ENCODE measurements at places on chromosomes 11 and 22. TPM values are rescaled to one million over a fixed set of nuclear protein-coding genes. Genes with fewer than 3 reads are reported as not detected.

Gene SCARF2
- 14.4 TPM for total RNA-seq

Gene BLID
- total RNA-seq: 7.1 TPM

Gene SCO2
- 5.5 TPM for total RNA-seq

Gene IFITM10
- 1.5 TPM for total RNA-seq

Gene KLHL35
- total RNA-seq: 1.3 TPM

Gene SLC43A1
- total RNA-seq: 25.5 TPM

Gene TNNI2
- not detected for total RNA-seq

Gene OR2D2
- total RNA-seq: not detected

Gene NRGN
- total RNA-seq: 2.4 TPM

Gene ASRGL1
- total RNA-seq: 19.1 TPM

Gene SLC5A4
- 1.3 TPM for total RNA-seq

Gene VWCE
- total RNA-seq: 2.5 TPM

Gene B4GALNT4
- 0.98 TPM for total RNA-seq

- DNase-seq: no peak
- peaks cover 27% of the 10 kb centered on the region for H3K27me3 ChIP-seq
- no peak overlapping the region for H3K4me3 ChIP-seq
These were observed 15.8 kb upstream of the DGKZ start for GRCh38 chr11:46331282-46331984.

GRCh38 chr11:110093407-110094297 is 460 bp downstream of the ZC3H12C start:
- peaks cover 25% of the 10 kb centered on the region for H3K4me1 ChIP-seq
- H3K27me3 ChIP-seq: no peaks in the 10 kb centered on the region
- peak; percentile 65 for DNase-seq
- H3K36me3 ChIP-seq: no peaks in the 10 kb centered on the region

DNA sequence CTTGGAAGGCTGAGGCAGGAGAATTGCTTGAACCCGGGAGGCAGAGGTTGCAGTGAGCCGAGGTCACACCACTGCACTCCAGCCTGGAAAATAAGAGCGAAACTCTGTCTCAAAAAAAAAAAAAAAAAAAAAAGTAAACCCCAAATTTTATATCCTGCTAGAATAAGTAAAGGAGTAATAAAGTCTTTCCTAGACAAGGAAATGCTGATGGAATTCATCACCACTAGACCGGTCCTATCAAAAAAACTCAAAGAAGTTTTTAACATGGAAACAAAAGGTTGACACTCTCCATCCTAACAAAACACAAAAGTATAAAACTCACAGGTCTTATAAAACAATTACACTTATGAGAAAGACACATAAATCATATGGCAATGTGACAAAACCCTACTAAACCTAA is 213.9 kb downstream of the SBF2 start:
- no peaks in the 10 kb centered on the region for H3K27me3 ChIP-seq
- no peak overlapping the region for H3K4me3 ChIP-seq
- H3K27ac ChIP-seq: no peak overlapping the region
- H3K4me1 ChIP-seq: peaks cover 6% of the 10 kb centered on the region

GRCh38 chr11:111575740-111576139 is 26.5 kb upstream of the SIK2 start:
- no peak for DNase-seq
- no peak overlapping the region for H3K4me3 ChIP-seq
- no peak overlapping the region for H3K27ac ChIP-seq
- H3K27me3 ChIP-seq: no peaks in the 10 kb centered on the region
- H3K36me3 ChIP-seq: no peaks in the 10 kb centered on the region
- H3K4me1 ChIP-seq: no peaks in the 10 kb centered on the region

DNA sequence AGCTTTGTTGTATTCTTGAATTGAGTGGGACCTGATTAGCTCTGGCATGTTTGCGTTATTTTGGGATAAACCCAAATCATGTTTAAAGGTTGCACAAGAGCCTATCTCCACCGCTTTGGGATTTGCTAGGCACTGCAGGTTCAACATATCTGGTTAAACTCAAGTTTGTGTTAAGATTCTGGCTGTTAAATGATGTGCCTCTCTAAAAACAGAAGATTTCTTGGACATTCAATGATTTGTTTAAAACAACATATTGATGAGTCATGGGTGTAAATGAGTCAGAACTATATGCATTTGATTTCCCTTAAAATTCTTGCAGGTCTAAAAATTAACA is 67.4 kb downstream of the AMOTL1 start:
- no peak overlapping the region for H3K4me3 ChIP-seq
- H3K4me1 ChIP-seq: peaks cover 36% of the 10 kb centered on the region
- peaks cover 2% of the 10 kb centered on the region for H3K36me3 ChIP-seq
- no peak for DNase-seq

DNA sequence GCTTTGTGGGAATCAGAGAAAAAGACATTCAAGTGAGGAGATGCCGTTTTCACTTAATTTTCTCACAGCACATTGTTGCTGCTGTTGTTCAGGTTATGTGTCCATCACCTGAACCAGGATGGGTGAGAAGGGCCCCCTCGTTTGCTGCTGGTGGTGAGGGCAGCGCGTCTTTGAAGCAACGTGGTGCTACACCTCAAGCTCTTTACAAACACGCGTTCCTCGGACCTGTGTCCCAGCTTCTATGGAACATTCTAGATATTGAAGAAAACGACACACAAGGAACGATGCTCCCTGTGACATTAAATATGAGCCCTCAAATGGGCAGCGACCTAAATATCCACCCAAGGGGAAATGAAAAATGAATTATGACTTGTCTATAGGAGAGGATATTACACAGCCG is 418.6 kb downstream of the MN1 start:
- H3K27me3 ChIP-seq: no peaks in the 10 kb centered on the region
- H3K4me1 ChIP-seq: peaks cover 8% of the 10 kb centered on the region
- H3K4me3 ChIP-seq: no peak overlapping the region
- no peak overlapping the region for H3K27ac ChIP-seq
- DNase-seq: no peak
- no peaks in the 10 kb centered on the region for H3K36me3 ChIP-seq

DNA sequence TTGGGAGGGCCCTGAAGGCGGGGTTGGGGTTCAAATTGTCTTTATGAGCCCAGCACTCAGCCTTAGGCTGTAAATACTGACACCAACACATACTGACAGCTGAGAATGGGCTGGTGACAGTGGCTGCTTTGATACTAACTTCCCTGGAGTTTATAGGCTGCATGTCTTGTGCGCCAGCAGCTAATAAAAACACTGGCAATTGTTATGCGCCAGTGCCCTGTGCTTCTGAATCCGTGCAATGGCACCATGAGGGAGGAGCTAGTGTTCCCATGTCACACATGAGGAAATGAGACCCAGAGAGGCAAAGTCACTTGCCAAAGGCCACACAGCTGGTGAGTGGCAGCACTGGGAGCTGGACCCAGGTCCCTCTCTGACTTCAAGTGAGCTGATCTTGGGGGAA is 23.8 kb downstream of the SHISAL1 start:
- H3K27me3 ChIP-seq: no peaks in the 10 kb centered on the region
- DNase-seq: no peak
- no peak overlapping the region for H3K27ac ChIP-seq
- no peaks in the 10 kb centered on the region for H3K36me3 ChIP-seq
- no peaks in the 10 kb centered on the region for H3K4me1 ChIP-seq

- H3K36me3 ChIP-seq: no peaks in the 10 kb centered on the region
- H3K27me3 ChIP-seq: no peaks in the 10 kb centered on the region
- peaks cover 72% of the 10 kb centered on the region for H3K4me1 ChIP-seq
- H3K4me3 ChIP-seq: no peak overlapping the region
- no peak overlapping the region for H3K27ac ChIP-seq
These were observed 18.2 kb downstream of the DAGLA start for GRCh38 chr11:61698173-61698948.

DNA sequence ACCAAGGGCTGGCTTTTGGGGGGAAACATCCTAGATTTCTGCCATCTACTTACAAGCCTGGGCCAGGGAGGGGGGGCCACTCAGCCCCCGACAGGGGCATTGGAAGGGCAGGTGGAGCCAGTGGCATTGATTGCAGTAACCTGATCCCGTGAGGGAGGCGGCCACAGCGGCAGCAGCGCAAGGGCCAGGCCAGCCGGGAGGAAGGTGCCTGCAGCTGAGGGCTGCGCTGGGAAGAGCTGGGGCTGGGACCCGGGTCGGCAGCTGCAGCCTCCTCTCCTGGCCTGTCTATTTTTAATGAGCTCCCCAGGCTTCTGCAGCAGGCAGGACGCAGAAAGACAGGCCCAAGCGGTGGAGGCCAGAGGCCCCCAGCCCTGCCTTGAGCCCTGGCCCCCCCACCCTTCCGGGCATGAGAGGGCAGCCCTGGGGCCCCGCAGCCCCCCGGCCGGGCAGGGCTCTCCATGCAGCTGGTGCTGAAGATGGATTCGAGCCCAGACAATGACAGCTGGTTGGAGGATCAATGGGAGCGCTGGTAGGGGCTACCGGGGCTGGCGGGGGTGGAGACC is 10.6 kb downstream of the FREY1 start:
- H3K4me1 ChIP-seq: peaks cover 17% of the 10 kb centered on the region
- H3K4me3 ChIP-seq: no peak overlapping the region
- no peak overlapping the region for H3K27ac ChIP-seq
- no peaks in the 10 kb centered on the region for H3K36me3 ChIP-seq
- no peaks in the 10 kb centered on the region for H3K27me3 ChIP-seq

- peak overlapping the region; percentile 23 for H3K4me3 ChIP-seq
- no peaks in the 10 kb centered on the region for H3K27me3 ChIP-seq
- H3K27ac ChIP-seq: peak overlapping the region; percentile 78
- peaks cover 12% of the 10 kb centered on the region for H3K36me3 ChIP-seq
- DNase-seq: no peak
These were observed 1.2 kb downstream of the VEGFB start for GRCh38 chr11:64235437-64236161.

GRCh38 chr11:57056735-57057134 is 68.0 kb downstream of the OR5AK2 start:
- no peak overlapping the region for H3K27ac ChIP-seq
- no peaks in the 10 kb centered on the region for H3K4me1 ChIP-seq
- no peak overlapping the region for H3K4me3 ChIP-seq
- H3K27me3 ChIP-seq: no peaks in the 10 kb centered on the region
- DNase-seq: no peak

DNA sequence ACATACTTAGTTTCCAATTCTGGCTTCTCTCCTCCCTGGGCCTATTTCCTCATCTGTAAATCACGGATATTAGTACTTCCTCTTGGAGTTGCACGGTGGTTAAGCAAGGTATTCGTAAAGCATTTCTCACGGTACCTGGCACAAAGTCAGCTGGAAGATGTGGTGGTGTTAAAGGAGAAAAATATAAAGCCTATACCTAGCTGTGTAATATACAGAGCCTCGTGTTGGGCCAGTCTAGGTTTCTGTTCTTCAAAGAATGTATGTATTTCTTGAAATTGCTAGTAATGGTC is 47.2 kb downstream of the DBX1 start:
- H3K27me3 ChIP-seq: no peaks in the 10 kb centered on the region
- peaks cover 23% of the 10 kb centered on the region for H3K36me3 ChIP-seq
- H3K4me3 ChIP-seq: no peak overlapping the region
- no peak for DNase-seq
- peak overlapping the region; percentile 91 for H3K27ac ChIP-seq

- H3K36me3 ChIP-seq: no peaks in the 10 kb centered on the region
- H3K4me1 ChIP-seq: peaks cover 61% of the 10 kb centered on the region
- DNase-seq: no peak
- no peaks in the 10 kb centered on the region for H3K27me3 ChIP-seq
- no peak overlapping the region for H3K4me3 ChIP-seq
These were observed 2.9 kb downstream of the PHLDB1 start for GRCh38 chr11:118610225-118610772.

DNA sequence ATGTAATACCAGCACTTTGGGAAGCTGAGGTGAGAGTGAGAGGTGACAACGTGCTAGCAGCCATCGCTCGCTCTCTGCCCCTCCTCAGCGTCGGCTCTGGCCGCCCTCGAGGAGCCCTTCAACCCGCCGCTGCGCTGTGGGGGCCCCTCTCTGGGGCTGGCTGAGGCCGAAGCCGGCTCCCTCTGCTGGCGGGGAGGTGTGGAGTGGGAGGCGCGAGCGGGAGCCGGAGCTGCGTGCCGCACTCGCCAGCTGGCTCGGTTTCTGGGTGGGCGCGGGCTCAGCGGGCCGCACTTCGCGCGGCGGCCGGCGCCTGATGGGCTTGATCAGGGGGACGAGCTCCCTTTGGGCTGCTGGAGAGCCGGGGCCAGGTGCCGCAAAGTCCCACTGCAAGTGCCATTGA is 98.9 kb upstream of the UBASH3B start:
- H3K27me3 ChIP-seq: no peaks in the 10 kb centered on the region
- no peaks in the 10 kb centered on the region for H3K36me3 ChIP-seq
- no peak overlapping the region for H3K4me3 ChIP-seq
- no peak overlapping the region for H3K27ac ChIP-seq
- no peaks in the 10 kb centered on the region for H3K4me1 ChIP-seq

DNA sequence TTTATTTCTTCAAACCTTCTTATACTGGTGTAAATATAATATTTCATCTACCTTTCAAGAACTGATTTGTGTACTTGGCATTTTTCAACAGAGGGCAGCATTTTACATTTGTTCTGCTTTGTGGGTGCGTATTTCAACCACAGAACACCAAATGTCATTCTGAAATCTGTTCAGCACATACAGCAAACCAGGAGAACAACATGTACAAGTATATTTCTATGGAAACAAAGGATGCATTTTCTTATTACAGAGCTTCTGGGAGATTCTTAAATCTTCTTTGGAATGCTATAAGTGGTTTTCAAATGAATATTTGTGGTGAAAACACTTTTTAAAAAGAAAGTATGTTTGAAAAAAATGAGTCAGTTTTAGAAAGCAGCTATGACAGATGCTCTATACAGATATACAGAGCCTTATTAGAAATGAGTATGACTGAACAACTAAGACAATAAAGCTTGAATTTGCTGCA is 946.0 kb downstream of the FAM181B start:
- no peak overlapping the region for H3K27ac ChIP-seq
- H3K4me1 ChIP-seq: no peaks in the 10 kb centered on the region
- H3K36me3 ChIP-seq: no peaks in the 10 kb centered on the region

- peak; percentile 17 for DNase-seq
- no peak overlapping the region for H3K4me3 ChIP-seq
- peaks cover 15% of the 10 kb centered on the region for H3K36me3 ChIP-seq
- no peaks in the 10 kb centered on the region for H3K4me1 ChIP-seq
These were observed 12.5 kb downstream of the L3MBTL2 start for GRCh38 chr22:41217553-41218157.

DNA sequence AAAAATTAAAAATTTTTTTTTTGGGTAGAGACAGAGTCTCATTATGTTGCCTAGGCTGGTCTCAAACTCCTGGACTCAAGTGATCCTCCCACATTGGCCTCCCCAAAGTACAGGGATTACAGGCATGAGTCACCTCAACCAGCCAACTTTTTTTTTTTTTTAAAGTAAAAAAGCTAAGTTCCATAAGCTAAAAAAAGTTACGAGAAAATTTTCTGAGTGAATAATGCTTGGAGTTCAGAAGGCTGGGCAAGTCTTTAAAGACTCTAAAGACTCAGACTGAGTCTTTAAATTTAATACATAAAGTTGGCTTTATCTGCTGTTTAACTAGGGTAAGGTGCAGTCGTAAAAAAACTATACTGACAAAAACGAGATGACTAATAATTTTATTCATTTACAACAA is 5.6 kb downstream of the DDX6 start:
- DNase-seq: no peak
- peaks cover 38% of the 10 kb centered on the region for H3K4me1 ChIP-seq
- H3K27me3 ChIP-seq: no peaks in the 10 kb centered on the region
- peaks cover 19% of the 10 kb centered on the region for H3K36me3 ChIP-seq
- no peak overlapping the region for H3K4me3 ChIP-seq
- no peak overlapping the region for H3K27ac ChIP-seq

Measured in thyroid gland (tissue), 4 donors.